ENCODE measurements at places on chromosomes 16 and 17.

GRCh38 chr16:3009568-3010390 is 2.9 kb upstream of the CLDN9 start:
- no peak for DNase-seq

- DNase-seq: peak; percentile 16
Measured at GRCh38 chr16:68000450-68000849, 1.2 kb upstream of the DPEP2 start.

DNA sequence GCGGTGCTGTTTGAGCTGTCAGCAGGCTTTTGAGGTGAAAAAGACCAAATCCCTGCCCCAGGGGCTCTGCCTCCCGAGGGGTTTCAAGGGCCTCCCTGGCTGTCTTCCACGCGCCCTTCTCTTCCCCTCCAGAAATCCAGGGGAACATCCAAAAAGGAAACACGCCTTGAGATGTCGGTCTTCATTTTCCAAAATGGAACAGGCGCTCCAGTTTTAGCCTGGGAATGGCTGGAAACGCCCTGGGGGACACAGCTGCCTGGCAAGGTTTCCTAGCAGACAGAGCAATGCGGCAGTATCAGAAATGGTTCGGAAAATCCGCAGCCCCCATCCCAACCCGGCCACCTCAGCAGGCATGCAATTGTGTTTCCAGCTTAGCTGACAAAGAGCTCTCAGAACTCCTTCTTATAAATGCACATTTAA is 16.6 kb upstream of the LITAF start:
- no peak for DNase-seq

DNA sequence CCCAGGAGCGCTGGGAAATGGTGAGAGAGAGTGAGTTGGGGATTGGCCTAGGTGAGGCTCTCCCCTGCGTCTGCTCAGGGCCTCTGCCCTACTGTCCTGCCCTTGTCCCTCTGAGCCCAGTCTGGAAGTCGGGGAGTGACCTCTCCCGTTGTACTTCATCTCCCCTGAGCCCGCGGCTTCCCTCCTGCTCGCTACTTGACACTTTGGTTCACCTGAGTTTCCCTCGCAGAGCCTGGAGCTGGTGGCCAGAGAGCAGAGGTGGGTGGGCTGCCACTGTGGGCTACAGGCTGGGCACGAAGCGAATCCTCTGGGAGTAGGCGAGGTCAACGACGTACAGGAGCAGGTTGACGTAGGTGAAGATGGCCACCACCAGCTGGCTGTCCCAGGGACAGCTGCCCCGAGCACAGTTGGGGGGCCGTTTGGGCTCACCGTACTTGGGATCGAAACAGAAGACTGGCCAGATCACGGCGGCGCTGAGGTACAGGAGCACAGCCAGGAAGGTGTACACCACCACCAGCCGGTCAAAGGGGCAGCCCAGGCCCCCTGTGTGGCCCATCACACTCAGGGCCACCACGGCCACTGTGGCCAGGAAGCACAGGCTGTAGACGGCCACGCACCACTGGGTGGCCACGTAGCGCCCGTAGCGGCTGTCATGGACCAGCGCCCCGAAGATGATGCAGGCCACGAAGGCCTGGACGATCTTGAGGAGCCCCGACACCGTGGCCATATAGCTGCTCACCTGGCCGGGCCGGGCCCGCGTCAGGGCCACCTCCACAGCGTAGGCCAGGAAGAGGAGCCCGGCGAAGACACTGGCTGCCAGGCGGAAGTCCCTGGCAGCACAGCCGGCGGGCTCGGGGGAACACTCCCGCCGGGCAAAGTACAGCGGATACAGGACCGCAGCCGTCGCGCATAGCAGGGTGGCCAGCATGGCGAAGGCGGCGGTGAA is 3.7 kb upstream of the PYCR1 start:
- DNase-seq: no peak

DNA sequence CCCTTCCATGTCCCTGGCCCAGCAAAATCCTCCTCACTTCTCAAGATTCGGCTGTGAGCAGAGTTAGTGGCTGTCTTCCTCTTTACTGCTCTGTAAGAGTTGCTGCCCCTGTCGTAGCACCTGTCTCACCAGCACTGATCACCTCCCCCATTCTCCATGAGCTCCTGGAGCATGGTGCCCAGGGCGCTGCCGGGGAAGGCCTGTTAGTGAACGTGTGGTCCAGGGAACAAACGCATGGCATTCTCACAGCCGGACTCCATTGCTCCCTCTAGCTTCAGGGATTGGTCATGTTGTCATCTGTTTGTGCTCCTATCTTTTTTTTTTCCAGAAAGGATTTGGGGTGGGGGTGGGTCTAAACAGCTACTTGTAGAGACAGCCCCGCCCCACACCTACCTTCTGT is 141.2 kb downstream of the CMIP start:
- peak; percentile 26 for DNase-seq

- DNase-seq: no peak
Measured at GRCh38 chr17:34099859-34100515, 155.1 kb upstream of the CCL2 start.

GRCh38 chr17:37492167-37492566 is 2.5 kb downstream of the DUSP14 start:
- DNase-seq: peak; percentile 38

- no peak for DNase-seq
Measured at GRCh38 chr16:49084628-49085390, 196.8 kb downstream of the CBLN1 start.

GRCh38 chr17:62712171-62712581 is 84.7 kb downstream of the MRC2 start:
- no peak for DNase-seq

DNA sequence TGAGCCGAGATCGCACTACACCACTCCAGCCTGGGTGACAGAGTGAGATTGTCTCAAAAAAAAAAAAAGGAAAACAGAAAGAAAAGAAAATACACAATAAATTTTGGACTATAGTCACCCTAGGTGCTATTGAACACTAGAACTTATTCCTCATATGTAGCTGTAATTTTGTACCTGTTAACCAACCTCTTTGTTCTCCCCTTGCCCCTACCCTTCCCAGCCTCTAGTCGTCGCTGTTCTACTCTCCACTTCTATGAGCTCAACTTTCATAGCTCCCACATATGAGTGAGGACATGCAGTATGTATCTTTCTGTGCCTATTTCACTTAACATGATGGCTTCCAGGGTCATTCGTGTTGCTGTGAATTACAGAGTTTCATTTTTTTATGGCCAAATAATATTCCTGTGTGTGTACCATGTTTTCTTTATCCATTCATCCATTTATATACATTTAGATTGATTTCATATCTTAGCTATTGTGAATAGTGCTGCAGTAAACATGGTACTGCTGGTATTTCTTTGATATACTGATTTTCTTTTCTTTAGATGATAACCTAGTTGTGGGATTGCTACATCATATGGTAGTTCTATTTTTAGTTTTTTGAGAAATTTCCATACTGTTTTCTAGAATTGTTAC is 28.3 kb downstream of the VPS35L start:
- DNase-seq: peak; percentile 71

DNA sequence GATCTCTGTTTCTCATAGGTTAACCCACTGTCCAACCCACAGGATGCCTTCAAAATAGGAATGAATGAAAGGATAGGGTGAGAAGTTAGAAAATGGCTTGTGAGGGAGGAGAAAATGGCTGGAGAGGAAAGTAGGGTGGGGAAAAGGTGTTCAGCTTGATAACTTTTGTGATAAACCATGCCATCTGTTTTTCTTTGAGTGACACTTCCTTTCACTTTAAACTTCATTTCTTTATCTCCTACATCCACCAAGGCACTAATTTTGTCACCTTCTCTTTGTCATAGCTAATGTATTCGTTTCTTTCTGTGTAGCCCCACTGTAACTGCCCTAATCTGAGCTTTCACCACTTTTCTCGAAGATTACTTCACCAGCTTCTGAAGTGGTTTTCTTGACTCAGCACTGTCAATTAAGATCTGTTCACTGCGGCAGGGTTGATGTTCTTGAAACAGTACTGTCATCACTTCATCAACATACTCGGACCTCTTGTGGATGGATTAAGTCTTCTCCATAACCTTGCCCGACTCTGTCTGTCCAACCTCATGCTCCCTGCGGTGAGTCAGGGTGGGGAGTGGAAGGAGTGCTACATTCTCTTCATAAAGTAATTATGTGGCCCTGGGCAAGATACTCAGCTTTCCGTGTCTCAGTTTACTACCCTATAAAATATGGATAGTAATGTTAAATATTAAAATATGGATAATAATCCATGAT is 5.5 kb upstream of the KRT10 start:
- DNase-seq: no peak

DNA sequence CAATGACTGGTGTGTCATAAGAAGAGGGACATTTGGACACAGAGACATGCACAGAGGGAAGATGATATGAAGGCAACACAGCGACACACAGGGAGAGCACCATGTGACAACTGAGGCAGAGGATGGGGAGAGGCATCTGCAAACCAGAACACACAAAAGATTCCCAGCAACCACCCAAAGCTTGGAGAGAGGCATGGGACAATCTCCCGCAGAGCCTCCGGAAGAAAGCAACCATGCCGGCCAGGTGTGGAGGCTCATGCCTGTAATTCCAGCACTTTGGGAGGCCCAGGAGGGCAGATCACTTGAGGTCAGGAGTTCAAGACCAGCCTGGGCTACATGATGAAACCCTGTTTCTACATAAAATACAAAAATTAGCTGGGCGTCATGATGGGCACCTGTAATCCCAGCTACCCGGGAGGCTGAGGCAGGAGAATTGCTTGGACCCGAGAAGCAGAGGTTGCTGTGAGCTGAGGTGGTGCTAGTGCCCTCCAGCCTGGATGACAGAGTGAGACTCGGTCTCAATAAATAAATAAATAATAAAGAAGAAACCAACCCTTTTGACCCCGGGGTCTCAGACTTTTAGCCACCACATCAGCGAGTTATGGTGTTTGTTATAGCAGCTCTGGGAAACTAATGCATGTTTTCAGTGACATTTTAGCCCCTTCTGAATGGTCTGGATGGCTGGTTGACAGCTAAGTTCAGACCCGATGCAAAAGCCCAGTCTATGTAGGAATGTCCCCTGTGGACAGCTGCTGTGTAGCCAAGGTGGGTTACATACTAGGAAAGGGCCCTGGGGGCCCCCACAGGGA is 13.8 kb upstream of the PLCG2 start:
- no peak for DNase-seq

DNA sequence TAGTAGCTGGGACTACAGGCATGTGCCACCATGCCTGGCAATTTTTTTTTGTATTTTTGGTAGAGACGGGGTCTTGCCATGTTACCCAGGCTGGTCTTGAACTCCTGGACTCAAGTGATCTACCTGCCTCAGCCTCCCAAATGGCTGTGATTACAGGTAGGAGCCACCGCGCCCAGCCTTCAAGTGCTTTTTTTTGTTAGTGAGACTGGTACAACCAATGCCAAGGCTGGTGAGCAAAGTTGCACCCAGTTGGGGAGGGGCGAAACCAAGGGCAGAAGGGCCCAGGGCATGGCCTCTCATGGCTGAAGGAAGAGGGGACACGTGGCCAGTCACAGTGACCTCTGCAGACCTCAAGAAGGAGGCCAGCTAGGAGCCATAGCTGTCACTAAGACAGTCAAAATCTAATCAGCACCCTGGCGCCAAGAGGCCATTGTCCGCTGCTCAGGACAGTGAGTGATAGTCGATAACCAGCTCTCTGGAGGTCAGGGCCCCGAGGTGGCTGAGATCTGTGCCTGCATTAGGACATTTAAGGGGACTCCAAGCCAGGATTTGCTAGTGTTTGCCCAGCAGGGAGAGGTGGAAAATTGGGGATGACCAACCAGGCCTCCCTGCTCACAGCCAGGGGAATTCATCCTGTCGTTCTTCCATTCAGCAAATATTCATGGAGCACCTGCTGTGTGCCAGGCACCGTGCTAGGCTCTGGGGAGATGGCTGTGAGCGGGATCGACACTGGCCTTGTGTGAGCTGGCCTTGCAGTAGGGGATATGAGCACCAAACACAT is 10.2 kb downstream of the IL4R start:
- DNase-seq: no peak

DNA sequence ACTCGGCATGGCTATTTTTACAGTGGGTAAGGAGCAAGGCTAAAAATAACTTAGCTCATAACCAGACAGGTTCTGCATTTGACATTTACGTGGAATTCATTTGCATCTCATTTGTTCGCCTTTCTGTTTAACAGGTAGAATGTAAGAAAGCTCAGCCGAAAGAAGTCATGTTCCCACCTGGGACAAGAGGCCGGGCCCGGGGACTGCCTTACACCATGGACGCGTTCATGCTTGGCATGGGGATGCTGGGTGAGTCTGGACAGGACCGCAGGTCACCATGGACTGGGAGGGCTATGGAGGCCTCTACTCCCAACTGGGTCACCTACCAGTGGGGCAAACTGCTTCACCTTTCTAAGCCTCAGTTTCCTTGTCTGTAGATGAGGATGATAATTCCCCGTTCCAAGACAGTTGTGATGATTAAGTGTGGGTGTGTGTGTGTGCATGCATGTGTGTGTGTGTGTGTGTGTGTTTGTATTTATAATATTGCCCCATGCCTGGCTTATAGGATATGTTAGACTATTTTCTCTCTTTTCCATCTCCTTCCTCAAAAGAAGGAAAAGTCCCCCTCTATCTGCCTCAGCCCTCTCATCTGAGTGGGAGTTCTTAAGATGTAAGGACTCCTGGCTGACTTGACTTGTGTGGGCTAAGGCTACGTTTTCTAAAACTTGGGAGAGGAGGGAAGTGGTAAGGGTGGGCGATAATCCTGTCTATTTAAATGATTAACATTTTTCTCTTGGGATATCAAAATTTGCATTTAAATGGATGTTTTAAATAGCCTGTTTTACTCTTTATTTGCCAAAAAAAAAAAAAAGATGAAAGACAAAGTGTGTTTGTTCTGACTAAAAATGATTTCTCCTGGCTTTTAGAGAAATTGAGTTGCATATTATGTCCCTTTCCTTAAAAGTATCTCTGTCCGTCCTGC is 129.0 kb downstream of the CCDC182 start:
- no peak for DNase-seq

- no peak for DNase-seq
Measured at GRCh38 chr17:39791111-39791992, 53.6 kb downstream of the GRB7 start.

- no peak for DNase-seq
Measured at GRCh38 chr17:61396586-61397085, 3.0 kb upstream of the TBX2 start.

GRCh38 chr17:28041844-28042656 is 427 bp upstream of the NLK start:
- no peak for DNase-seq

GRCh38 chr17:79088247-79088996 is 13.8 kb downstream of the ENGASE start:
- no peak for DNase-seq

- DNase-seq: peak; percentile 29
Measured at GRCh38 chr17:31488264-31488981, 96.9 kb downstream of the RAB11FIP4 start.

DNA sequence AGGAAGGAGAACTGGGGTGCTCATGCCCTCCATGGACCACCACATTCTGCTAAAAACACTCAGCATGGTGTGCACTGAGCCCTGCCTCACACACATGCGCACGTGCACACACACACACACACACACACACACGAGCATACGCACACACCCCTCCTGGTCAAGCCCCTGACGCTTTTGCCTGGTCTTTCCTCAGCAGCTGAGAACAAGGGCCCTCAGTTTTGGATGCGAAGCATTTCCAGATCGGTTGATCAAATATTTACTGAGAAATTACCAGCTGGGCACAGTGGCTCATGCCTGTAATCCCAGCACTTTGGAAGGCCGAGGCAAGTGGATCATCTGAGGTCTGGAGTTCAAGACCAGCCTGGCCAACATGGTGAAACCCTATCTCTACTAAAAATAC is 20.1 kb upstream of the RAI1 start:
- no peak for DNase-seq

- peak; percentile 67 for DNase-seq
Measured at GRCh38 chr17:40419559-40420331, 2.0 kb upstream of the TOP2A start.

- no peak for DNase-seq
Measured at GRCh38 chr17:13004336-13004735, 13.5 kb downstream of the ELAC2 start.

GRCh38 chr16:68486502-68487202 is 38.3 kb upstream of the SMPD3 start:
- no peak for DNase-seq

All from KBM-7 (cell line).